ENCODE measurements at places on chromosomes 5 and 9. TPM values are rescaled to one million over a fixed set of nuclear protein-coding genes. Genes with fewer than 3 reads are reported as not detected.

The PCDHGA12 gene
- 10.3 TPM for total RNA-seq

DNA sequence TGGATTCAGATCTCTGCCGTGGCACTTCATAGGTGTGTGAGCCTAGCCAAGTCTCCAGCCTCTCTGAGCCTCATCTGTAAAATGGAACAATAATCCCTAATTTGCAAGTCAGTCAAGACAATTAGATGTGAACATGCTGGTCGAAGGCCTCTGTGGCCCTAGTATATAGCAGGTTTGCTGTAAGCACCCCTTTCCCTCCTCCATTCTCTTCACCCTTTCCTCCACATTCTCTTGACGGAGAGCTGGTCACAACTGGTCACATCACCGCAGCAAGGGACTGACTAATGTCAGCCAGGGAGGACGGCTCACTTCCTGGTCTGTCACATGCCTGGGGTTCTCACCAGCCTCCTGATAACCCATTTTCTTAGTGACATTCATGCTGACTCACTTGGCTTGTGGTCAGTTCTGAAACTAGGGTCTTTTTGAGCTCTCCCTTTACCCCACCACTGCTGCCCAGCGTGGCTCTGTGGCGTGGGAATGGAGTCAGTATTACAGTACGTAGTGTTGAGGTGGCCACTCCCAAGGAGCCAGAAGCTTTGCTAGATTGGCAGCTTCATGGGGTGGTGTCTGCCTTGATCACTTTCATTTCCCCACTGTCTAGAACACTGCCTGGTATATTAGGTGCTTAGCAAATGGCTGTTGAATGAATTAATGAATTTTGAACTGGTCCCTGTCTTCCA lies 47.8 kb downstream of the ERGIC1 start:
- no peak for DNase-seq

The GABRA1 gene
- not detected for total RNA-seq

The PDE6A gene
- 0.13 TPM for total RNA-seq

The SGCD gene
- total RNA-seq: 83.1 TPM

The GFI1B gene
- not detected for total RNA-seq
